ENCODE measurements at places on chromosomes 12 and 14.

DNA sequence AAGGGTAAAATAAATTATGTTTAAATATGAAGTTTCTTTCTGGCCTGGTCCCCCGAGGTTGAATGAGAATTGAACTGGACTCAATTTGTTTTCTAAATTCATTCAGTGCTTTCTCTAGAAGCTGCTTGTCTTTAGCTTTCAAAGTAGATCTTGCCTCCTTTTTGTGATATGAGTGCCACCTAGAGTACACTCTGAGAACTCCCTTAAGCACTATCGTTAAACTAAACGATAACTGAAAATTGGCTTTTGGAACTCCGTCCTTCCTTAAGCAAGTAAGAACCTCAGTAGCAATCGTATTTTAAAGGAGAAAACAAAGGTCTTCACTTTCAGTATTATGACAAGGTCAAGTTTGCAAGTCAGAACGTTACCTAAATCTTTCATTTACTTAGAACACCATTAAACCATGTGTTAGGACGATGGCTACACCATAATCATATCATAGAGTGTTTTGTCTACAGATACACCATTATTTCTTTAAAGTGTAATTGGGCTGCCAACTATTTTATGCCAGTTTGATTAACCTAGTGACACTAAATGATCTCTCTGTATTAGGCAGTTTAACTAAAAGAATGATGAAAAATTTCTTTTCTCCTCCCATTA is 364.8 kb downstream of the SNAPC1 start:
- peak; percentile 70 for DNase-seq

- no peak for DNase-seq
These were observed 1.7 kb upstream of the SPATS2 start for GRCh38 chr12:49365542-49365941.

DNA sequence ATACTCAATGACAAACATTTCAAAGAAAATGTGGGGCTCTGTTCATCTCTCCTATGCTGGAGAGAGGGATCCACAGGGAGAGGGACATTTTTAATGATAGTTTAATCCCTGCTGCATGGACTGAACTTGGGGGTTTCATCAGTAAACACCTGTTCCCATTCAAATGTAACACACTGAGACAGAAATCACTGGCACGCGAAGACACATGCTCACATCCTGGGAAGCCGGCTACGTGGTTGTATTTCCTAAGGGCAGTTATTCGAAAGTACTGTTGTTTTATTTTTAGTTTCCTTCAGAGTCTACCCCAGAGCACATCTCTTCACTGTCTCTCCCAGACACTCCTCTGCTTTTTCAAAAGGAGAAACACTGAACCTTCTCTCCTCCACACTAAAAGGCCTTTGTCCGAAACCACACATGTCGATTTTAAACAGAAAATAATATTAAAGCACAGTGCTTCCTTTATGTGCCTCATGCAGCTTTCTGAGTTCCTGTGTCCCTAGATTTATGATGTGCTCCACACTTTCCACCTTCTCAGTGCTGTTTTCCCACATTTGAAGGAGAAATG is 52.8 kb downstream of the PTHLH start:
- DNase-seq: no peak

GRCh38 chr12:94427501-94428381 is 31.9 kb downstream of the CEP83 start:
- DNase-seq: no peak

DNA sequence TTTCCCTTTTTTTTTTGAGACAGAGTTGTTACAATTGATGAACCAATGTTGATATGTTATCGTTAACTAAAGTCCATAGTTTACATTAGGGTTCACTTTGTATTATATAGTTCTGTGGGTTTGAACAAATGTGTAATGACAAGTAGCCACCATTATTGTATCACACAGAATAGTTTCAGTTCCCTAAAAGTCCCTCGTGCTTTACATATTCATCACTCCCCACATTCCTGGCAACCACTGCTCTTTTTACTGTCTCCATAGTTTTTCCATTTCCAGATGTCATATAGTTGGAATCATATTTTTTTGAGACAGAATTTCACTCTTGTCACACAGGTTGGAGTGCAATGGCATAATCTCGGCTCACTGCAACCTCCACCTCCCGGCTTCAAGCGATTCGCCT is 12.5 kb downstream of the HSD17B6 start:
- DNase-seq: no peak

DNA sequence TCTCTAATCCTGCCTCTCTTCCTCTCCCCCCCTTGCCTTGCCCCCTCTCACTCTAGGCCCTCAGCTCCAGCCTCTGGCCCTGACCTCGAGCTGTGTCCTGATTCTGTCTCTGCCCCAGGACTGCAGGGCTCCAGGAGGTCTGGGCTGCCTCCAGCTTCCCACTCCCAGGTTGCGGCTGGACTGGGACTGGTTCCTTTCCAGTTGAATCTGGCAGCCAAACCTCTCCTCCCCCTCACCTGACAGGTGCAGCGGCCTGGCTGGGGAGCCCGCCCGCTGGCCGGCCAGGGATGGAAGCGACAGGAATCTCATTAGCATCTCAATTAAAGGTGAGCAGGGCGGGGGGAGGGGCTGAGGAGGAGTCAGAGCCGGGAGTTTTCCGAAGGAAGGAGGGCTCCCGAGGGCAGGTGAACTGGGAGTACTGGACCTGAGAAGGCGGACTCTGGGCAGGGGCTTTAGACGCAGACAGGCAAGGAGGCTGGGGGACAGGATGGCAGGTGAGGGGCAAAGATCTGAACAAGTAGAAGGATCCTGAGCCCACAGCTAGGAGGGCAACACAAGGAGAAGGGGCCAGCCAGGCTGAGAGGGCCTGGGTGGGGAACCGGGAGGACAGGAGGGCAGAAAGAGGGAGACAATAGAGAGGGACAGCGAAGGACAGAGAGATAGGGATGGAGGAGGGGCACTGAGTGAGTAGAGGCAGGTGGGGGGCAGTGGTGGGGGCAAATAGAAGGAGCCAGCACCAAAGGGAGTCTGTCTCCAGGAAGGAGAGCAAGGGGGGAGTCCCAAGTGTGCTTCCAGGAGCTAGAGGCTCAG is at the start of gene SCNN1A:
Gene SCNN1A, minus strand, starts transcription at position 295 of the 810 bp plus-strand sequence. CDS start 780 bp downstream, outside the sequence.
- no peak for DNase-seq

GRCh38 chr14:103196716-103197115 is 73.5 kb downstream of the TNFAIP2 start:
- no peak for DNase-seq

- DNase-seq: no peak
These were observed 4.9 kb upstream of the ASPG start for GRCh38 chr14:104080376-104081260.

DNA sequence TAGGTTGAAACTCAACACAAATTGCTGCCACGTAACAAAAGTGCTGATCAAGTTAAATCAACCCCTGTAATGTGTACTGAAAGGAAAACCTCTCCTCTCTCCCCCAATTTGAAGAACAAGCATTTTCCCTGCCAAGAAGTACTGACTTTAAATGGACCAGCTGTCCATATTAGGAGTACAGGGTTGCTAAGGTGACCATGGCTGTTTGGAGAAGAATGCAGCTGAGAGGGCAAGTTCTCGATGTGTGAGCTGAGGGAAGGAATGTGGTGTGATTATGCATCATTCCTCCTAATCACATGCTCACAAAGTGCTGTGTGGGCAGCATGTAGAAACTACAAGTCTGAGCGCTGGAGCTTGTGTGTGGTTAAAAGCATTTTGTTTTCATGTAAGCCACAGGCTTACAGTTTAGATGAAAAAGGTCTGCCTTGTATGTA is 50.9 kb upstream of the CCT2 start:
- peak; percentile 75 for DNase-seq
